ENCODE measurements at places on chromosomes 13 and 19.

GRCh38 chr13:39566216-39566869 lies 36.6 kb downstream of the LHFPL6 start:
- no peak for DNase-seq

GRCh38 chr13:90547272-90547790 lies 800.2 kb upstream of the MIR17HG start:
- no peak for DNase-seq

DNA sequence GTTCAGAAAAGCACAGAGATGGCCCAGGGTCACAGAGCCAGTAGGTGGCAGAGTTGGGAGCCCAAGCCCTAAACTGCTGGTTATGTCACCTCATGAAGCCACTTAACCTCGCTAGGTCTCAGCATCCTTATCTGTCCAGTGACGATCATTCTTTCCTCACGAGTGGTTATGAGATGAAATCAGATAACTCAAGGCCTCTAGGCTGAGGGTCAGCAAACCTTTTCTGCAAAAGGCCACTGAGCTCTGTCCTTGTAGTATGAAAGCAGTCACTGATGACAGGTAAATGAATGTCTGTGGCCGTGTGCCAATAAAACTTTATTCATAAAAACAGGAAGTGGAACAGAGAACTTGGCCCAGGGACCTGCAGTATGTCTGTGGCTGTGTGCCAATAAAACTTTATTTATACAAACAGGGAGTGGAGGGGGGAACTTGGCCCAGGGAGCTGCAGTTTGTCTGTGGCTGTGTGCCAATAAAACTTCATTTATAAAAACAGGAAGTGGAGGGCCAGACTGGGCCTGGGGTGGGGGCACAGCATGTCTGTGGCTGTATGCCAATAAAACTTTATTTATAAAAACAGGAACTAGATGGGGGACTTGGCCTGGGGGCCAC lies 71.2 kb downstream of the GNG7 start:
- no peak for DNase-seq

- no peak for DNase-seq
Measured at GRCh38 chr13:108033800-108034707, 181.3 kb downstream of the LIG4 start.

- DNase-seq: no peak
Measured at GRCh38 chr19:748274-748598, 2.7 kb upstream of the MISP start.

DNA sequence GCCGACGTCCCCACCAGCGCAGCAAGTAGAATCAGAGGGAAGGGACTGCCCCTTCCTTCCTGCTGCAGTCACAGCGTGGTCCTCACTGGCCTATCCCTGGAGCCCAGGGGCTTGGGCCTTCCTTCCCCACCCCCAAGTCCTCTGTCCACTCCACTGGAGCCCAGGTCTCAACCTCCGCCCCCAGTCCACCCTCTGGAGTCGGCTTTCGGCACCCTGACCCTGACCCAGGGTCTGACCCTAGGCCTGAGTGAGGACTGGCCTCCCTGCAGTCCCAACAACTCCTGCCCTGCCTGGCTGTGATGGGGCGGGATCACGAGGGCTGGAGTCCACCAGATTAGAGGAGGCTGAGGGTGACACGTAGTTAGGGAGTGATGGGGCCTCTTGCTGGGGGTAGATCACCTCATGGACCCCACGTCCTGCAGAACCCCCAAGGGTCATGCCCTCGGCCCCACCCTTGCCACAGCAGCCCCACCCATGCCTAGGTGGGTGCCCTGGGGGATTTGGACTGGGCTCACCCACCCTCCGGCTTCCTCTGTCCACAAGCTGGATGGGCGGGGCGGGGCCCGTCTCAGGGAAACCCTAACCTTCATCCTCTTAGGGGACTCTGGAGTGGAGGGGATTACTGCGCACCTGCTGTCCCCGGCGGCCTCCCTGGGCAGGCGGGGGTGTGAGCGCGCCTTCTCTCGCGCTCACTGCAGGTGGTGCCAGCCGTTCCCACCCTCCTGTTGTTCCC lies 3.8 kb downstream of the RAX2 start:
- no peak for DNase-seq

- DNase-seq: no peak
Measured at GRCh38 chr19:1093330-1093729, 1.8 kb downstream of the POLR2E start.

GRCh38 chr13:20814224-20814910 lies 40.6 kb upstream of the EEF1AKMT1 start:
- peak; percentile 51 for DNase-seq

DNA sequence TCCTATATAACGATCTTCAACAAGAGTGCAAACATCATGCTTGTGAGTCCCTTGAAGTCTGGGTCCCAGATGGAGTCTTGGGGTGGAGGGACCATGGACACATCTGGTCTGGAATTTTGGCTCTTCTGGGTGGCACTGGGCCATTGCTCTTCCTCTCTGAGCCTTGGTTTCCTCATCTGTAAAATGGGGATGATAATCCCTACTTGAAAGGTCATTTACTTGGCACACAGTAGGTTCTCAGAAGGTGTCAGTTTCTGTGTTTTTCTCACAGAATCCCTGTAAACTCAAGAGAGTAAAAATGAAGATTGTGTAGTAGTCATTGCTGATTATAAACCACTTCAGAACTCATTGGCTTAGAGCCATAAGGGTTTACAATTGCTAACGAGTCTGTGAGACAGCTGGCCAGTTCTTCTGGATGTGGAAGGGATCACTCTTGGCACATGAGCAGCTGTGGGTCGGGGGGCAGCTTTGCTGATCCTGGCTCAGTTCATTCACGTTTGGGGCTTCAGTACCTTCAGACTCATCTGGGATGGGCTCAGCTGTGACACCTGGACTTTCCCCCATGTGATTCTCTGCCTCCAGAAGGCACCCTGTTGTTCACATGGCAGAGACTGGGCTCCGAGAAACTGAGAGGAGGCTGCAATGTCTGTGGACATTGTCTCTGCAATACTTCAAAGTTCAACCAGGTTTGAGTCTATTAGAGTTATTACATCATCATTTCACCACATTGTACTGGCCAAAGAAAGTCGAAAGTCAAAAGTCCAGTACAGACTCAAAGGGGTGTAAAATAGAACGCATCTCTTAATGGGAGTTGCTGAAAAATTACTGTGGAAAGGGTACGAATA lies 7.8 kb downstream of the CYP4F12 start:
- DNase-seq: no peak

GRCh38 chr19:19098703-19099632 lies 35.2 kb downstream of the SLC25A42 start:
- no peak for DNase-seq
